ENCODE measurements at places on chromosomes 11 and 22.
A peak's percentile ranks its signal among the peaks of the same experiment; 100 is the strongest.

DNA sequence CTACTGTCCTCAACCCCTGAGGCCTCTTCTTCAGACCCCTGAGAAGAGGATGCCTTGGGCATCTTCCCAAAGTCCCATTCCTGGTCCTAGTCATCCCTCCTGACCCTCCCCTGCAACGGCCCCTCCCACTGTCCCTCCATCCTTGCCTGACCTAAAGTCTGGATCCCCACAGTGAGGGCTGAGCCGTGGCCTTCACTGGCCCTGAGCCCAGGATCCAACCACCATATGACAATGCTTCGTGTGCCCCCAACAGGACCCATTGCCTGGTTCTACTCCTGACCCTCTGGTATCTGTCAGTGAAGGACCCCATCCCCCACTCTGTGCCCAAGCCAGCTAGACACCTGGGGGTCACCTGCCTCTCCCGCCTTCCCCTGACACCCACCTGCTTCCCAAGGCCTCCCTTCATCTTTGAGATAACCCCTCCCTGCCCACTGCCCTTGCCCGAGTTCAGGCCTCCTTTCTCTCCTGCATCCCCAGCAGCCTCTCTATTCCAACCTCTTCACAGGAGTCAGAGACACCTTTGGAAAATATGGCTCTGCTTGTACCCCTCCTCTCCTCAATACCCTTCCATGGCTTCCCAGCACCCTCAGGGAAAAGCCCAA lies 48.0 kb downstream of the LRRC32 start:
- DNase-seq, result no peak

DNA sequence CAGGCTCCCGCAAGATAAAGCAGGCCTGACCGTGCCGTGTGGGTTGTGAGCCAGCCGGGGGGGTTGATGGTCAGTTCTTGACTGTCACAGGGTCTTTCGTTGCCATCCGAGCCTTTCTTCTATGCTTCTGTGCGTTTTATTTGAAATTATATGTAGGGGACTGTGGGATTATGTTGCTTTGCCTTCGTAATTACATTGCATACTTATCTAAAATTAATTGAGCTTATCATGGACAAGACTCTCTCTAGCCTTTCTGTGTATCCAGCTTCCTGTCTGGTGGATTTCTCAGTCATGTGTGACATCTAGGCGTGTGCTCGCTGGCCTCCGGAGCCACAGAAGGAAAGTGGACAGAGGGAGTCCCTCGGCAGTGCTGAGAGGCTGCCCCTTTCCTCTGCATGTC lies 93.2 kb downstream of the TBC1D22A start:
- DNase-seq, result no peak

- peak; percentile 26 for DNase-seq
These were observed 15.1 kb downstream of the TBC1D22A start for GRCh38 chr22:46777609-46777970.

GRCh38 chr22:17260950-17261349 lies 41.7 kb upstream of the ADA2 start:
- DNase-seq, result no peak

- no peak for DNase-seq
These were observed 25.6 kb downstream of the PARVB start for GRCh38 chr22:44049486-44050231.

- no peak for DNase-seq
These were observed 79.1 kb upstream of the KCNQ1OT1 start for GRCh38 chr11:2778630-2779498.

GRCh38 chr22:19275513-19275912 lies 16.0 kb downstream of the CLTCL1 start:
- DNase-seq, result no peak

DNA sequence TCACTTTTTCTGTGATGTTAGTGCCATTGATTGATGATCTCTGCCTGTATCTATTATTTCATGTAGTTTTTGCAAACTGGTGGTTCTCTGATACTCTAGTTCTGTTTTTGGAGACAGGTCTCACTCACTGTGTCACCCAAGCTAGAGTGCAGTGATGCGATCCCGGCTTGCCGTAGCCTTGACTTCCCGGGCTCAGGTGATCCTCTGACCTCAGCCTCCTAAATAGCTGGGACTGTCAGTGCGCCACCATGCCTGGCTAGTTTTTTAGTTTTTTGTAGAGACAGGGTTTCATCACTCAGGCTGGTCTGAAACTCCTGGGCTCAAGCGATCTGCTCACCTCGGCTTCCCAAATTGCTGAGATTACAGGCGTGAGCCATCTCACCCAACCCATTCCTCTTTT lies 16.4 kb downstream of the TEAD1 start:
- no peak for DNase-seq

DNA sequence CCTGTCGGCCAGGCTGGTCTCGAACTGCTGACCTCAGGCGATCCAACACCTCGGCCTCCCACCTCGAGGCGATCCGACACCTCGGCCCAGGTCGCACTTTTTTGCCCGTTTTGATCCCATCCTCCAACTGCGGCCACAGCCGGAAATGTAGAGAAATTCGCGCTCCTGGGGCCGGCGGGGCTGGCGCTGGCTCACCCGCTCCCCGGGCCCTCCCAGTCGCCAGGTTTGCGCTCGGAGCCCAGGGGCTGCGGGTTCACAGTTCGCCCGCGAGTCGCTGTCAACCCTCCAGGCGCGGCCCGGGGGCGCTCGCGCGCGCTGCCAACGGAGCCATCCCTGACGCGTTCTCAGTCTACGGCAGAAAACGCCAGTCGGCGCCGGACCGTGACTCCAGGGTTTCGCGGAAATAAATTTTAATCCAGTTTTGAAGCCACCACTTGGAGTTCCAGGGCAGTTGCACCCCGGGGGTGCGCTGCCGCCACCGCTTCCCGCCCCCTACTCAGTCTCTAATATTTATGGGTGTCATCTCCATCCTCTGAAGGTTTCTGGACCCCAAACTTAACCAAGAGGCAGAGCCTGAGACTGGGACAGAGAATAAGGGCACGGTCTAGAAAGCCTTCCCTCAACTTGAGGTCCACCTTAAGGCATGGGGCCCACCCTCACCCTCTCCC lies 1.5 kb upstream of the KLHDC7B start:
- peak; percentile 88 for DNase-seq

DNA sequence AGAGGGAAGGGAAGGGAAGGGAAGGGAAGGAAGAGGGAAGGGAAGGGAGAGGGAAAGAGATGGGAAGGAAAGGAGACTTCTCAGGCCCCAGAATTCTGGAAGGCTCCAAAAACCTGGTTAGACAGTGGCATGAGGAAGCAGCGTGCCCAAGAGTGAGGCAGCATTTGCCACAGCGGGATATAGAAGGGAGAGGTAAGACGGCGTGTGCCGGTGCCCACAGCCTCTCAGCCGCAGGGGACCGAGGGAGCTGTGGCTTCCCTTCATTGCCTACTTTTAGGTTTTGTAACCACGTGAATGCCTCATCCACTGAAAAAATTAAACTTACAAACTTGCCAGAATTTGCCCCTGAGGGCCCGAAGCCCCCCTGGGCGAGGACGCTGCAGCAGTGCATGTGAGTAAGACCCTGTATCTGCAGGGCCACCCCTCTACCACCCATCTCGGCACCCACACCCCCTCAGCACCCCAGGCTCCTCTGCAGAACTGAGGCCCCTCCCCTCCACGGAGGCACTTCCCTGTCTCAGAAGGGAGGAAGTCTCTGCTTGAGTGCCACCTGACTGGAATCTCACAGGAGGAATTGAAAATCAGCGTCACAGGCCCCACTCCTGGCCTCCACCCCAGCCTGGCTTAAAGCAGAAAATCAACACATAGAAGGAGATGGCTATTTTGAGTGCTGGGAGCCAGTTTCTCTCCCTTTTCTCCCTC lies 58.1 kb downstream of the LINC01488 start:
- peak; percentile 9 for DNase-seq

DNA sequence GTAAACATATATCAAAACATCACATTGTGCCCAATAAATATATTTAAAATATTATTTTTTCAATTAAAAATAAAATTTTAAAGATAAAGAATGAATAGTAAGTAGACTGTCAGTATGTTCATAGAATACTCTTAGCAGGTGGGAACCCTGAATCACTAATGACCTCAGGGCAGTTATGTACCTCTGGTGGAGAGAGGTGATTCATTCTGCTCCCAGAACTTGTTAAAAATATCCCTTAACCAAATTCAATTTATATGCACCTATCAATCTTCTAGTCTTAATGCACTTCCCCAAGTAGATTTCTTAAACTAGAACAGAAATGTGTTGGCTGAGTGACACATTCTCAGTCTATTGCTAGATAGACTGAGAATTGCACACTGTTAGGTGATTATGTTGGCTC lies 183.9 kb upstream of the SYN3 start:
- DNase-seq, result no peak

DNA sequence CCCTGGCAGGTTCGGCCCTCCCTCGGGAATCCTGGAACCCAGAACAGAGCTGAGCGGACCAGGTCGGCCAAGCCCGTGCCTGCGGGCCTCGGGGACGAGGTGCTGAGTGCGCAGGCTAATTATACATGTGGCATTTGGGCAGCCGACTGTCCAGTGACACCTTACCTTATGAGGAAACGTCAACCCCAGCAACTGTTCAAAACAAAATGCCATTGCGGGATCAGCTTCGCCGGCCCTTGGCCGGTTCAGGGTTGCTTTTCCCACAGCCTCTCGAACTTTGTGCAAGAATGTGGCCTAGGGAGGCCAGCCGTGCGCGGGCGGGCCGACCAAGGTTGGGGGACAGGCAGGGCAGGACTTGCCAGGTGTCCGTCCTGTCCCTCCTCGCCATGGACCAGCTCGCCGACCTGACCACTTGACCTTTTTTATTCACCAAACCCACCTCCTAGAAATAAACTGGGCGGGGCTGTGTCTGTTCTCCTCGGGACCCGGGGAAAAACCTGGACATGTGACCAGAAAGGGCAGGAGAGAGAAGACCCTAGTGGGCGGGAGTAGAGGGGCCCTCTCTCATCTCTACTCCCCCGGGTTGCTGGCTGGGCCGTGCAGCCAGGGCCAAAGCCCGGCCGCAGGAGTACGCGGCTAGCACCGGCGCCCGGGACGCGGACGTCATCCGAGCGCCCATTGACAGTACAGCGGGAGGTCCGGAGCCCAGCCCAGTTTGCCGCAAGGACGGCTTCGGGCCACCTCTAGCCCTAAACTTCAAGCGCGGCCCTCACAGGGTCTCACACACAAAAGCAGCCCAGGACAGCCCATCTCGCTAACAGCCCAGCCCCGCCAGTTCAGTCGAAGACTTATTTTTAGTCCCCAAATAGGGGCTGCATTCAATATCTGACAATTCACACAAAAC lies 134.3 kb upstream of the C11orf58 start:
- DNase-seq, result no peak

- DNase-seq, result no peak
These were observed 14.3 kb upstream of the RANBP1 start for GRCh38 chr22:20101638-20102037.

- no peak for DNase-seq
These were observed 30.0 kb downstream of the MAPK1 start for GRCh38 chr22:21837248-21837979.

DNA sequence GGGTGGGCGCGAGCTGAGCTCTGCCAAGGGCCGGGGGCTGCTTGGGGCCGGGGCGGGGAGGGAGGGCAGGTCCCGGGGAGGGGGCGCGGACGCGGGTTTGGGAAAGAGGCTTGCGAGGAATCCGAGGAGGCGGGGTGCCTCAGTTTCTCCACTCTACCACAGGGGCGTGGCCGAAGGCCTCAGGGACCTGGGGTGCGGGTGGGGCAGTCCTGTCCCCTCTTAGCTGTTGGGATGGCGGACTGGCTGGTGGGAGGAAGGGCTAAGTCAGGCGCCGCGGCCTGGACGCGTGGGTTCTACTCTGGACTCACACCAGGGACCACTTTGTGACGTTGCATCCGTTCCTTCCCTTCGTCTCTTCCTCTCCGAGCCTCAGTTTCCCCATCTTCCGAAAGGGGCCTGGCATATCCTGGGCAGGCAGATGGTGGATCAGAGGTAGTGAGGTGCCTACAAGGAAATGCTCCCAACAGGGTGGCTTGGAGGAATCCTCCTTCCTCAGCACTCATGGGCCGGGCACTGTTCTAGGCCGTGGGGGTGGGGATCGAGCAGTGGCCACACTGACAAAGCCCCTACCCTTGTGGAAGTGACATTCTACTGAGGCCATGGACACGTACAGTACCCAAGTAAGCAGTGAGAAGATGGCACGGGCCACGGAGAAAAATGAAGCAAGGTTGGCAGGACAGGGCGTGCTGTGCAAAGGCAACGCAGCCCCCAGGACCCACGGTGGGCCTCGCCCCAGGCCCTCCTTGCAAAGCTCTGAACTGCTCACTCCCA lies 13.2 kb downstream of the IGLL1 start:
- no peak for DNase-seq

DNA sequence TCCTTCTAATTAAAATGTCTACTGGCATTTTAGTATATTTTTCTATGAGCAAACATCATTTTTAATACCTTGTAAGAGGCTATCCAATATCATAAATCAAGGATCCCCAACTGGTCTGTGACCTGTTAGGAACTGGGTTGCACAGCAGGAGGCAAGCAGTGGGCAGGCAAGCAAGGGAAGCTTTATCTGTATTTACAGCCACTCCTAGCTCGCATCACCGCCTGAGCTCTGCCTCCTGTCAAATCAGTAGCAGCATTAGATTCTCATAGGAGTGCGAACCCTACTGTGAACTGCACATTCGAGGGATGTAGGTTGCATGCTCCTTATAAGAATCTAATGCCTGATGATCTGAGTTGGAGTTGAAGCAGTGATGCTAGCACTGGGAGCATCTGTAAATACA lies 70.2 kb upstream of the CREB3L1 start:
- DNase-seq, result peak; percentile 1

DNA sequence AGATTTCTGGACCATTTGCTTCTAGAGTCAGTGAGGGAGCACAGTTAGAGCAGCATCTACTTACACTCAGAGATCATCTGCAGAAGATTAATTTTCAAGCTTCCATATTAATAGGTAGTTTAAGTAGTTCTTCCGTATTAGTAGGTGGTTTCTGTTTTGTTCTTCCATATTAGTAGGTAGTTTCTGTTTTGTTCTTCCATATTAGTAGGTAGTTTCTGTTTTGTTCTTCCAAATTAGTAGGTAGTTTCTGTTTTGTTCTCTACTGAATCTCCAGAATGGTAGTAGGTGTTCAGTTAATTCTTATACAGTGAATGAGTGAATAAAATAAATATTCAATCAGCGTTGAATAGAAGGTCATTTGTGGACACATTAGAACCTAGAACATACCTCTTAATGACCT lies 175.7 kb downstream of the TMEM135 start:
- no peak for DNase-seq

DNA sequence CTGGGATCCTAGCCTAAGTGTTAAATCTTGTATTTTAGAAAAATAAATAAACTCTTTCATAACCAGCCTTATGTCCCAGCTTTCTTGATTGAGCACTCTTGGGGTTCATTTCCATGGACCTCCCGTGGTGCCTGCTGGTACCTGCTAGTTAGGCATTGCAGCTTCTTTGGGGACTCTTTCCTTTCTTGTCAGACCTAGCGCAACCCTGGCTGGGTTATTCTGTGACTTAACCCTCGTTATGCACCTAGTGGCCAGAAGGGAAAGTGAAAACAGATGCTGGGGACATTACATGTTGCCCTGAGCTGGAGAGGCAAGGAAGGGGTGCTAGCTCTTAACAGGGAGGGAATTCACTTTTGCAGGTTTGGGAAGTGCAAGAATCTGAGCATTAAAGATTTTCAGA lies 46.8 kb downstream of the APIP start:
- DNase-seq, result no peak

Data from CD4-positive, alpha-beta T cell treated with Interleukin-12 subunit alpha and Interleukin-12 subunit beta, for 1 hour (primary cell).